ENCODE measurements at places on chromosomes 3 and 15.

GRCh38 chr3:177351757-177352158, 154.5 kb upstream of the TBL1XR1 start:
- no peak for DNase-seq

GRCh38 chr3:129341331-129342141, 62.9 kb downstream of the HMCES start:
- DNase-seq = no peak

GRCh38 chr15:56411122-56411749, 46.0 kb downstream of the TEX9 start:
- DNase-seq = no peak

GRCh38 chr15:101532865-101533264, 43.4 kb upstream of the PCSK6 start:
- DNase-seq = no peak

DNA sequence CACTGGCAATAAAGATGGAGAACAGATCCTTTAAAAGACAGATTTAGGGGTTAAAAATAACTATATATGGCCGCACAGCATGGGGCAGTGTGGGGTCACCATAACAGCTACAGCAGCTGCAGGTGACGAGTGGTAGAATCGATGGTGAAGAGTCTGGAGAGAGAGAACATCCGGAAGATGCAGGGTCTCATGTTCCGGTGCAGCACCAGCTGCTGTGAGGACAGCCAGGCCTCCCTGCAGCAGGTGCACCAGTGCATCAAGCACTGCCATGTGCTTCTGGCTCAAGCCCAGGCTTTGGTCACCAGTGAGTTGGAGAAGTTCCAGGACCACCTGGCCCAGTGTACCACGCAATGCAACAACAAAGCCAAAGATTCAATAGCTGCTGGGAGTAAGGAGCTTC, 93.7 kb upstream of the IMPG2 start:
- DNase-seq = no peak

GRCh38 chr15:60704129-60704528, 225.2 kb upstream of the ICE2 start:
- peak; percentile 10 for DNase-seq

- DNase-seq = no peak
Measured at GRCh38 chr3:53493595-53493962, 832 bp upstream of the CACNA1D start.

Data from CD4-positive, alpha-beta T cell (primary cell).